ENCODE measurements at places on chromosomes 2 and 18. TPM values are rescaled to one million over a fixed set of nuclear protein-coding genes. Genes with fewer than 3 reads are reported as not detected.

Gene FSHR
- total RNA-seq, result not detected

Gene CGREF1
- total RNA-seq, result 0.72 TPM

Gene RGPD3
- total RNA-seq, result not detected

Gene FAM124B
- 7.6 TPM for total RNA-seq

Gene GAREM1
- total RNA-seq, result 0.33 TPM

Gene SOWAHC
- 0.04 TPM for total RNA-seq

Gene TMEFF2
- not detected for total RNA-seq

Gene FTCDNL1
- total RNA-seq, result 1.0 TPM

Gene TMEM198
- total RNA-seq, result 2.4 TPM

GRCh38 chr2:207227062-207227748 is 61.5 kb upstream of the KLF7 start:
- no peak overlapping the region for H3K4me3 ChIP-seq
- H3K36me3 ChIP-seq, result no peaks in the 10 kb centered on the region
- H3K4me1 ChIP-seq, result peaks cover 6% of the 10 kb centered on the region
- DNase-seq, result no peak

DNA sequence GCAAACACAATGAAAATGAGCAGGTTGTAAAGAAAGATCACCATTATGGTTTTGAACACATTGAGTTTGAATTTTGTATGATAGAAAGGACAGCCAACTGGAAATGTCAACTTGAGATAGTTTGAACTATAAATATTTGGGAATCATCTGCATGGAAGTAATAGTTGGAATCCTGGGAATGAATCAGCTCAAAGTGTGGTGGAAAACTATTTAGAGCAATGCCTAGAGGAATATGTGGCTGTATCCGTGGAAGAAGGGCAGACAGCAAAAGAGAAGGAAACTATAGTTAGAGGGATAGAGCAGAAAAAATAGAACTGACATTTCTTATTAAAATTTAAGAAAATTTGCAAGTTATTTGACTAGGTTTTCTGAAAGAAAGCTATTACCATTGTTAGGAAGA is 112.5 kb upstream of the OTX1 start:
- no peak for DNase-seq
- no peaks in the 10 kb centered on the region for H3K27me3 ChIP-seq
- no peaks in the 10 kb centered on the region for H3K36me3 ChIP-seq
- no peak overlapping the region for H3K27ac ChIP-seq

- H3K27me3 ChIP-seq, result no peaks in the 10 kb centered on the region
- H3K4me3 ChIP-seq, result no peak overlapping the region
- no peaks in the 10 kb centered on the region for H3K36me3 ChIP-seq
These were observed 79.8 kb downstream of the DTNA start for GRCh38 chr18:34789768-34790344.

GRCh38 chr2:70778676-70779075 is 10.7 kb upstream of the ADD2 start:
- no peaks in the 10 kb centered on the region for H3K4me1 ChIP-seq
- H3K4me3 ChIP-seq, result no peak overlapping the region
- H3K27me3 ChIP-seq, result no peaks in the 10 kb centered on the region

- peaks cover 8% of the 10 kb centered on the region for H3K4me1 ChIP-seq
- no peak overlapping the region for H3K27ac ChIP-seq
- no peaks in the 10 kb centered on the region for H3K36me3 ChIP-seq
- H3K27me3 ChIP-seq, result no peaks in the 10 kb centered on the region
- no peak overlapping the region for H3K4me3 ChIP-seq
- DNase-seq, result peak; percentile 74
These were observed 32.8 kb downstream of the GRHL1 start for GRCh38 chr2:9984217-9984739.

DNA sequence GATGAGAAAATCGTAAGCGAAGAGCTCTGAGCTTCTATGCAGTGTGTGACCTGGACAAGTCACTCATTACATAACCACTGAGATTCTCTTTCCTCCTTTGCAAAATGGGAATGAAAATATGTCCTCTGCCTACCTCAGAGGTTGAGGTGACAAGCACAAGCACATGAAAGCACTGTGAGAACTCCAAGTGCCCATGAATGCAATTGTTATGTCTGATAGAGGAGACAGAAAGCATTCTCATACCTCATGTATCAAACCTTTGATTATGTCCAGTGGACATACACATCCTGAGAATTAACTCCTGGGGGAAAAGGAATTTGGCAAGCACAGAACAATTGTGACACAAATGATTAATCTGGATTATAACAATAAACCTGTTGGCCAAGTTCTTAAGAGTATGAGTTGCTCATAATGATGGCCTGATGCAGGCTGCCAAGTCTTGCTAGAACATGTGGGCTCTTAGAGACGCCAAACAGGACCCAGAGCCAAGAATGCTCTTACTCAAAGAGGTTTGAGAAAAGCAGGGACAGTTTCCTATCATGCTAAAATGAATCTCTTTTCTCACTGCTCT is 8.5 kb upstream of the RMDN2 start:
- DNase-seq, result no peak
- H3K27ac ChIP-seq, result no peak overlapping the region
- no peaks in the 10 kb centered on the region for H3K36me3 ChIP-seq
- no peak overlapping the region for H3K4me3 ChIP-seq

DNA sequence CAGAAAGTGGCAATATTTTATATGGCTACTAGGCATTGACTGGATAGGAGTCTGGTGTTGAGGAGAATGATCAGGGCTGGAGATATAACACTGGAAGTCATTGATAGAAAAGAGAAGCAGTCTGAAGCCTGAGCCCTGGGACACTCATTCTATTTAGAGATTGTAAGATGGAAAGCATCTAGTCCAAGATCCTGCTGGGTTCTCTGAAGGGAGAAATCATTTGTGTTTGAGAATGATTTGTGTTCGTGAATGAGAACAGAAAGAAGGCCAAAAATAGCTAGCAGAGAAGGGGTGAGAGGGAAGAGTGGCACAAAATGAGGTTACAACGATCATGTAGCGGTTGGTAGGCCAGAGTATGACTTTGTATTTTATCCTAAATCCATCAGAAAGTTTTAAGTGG is 7.6 kb upstream of the ALS2 start:
- no peak for DNase-seq
- no peak overlapping the region for H3K27ac ChIP-seq
- H3K4me1 ChIP-seq, result peaks cover 13% of the 10 kb centered on the region

- no peak for DNase-seq
- H3K27me3 ChIP-seq, result no peaks in the 10 kb centered on the region
- H3K4me1 ChIP-seq, result no peaks in the 10 kb centered on the region
- no peak overlapping the region for H3K27ac ChIP-seq
- H3K4me3 ChIP-seq, result no peak overlapping the region
- peaks cover 16% of the 10 kb centered on the region for H3K36me3 ChIP-seq
These were observed 116.6 kb downstream of the ICA1L start for GRCh38 chr2:202754936-202755335.

GRCh38 chr18:25962919-25963318 is 127.5 kb downstream of the SS18 start:
- H3K4me1 ChIP-seq, result no peaks in the 10 kb centered on the region
- H3K27ac ChIP-seq, result no peak overlapping the region
- DNase-seq, result no peak
- no peaks in the 10 kb centered on the region for H3K36me3 ChIP-seq

- H3K27me3 ChIP-seq, result peaks cover 85% of the 10 kb centered on the region
- H3K36me3 ChIP-seq, result no peaks in the 10 kb centered on the region
These were observed 41.1 kb downstream of the MYO7B start for GRCh38 chr2:127576433-127577207.

- no peaks in the 10 kb centered on the region for H3K36me3 ChIP-seq
- peak overlapping the region; percentile 51 for H3K4me3 ChIP-seq
- H3K27ac ChIP-seq, result no peak overlapping the region
- no peak for DNase-seq
- H3K27me3 ChIP-seq, result no peaks in the 10 kb centered on the region
- peaks cover 6% of the 10 kb centered on the region for H3K4me1 ChIP-seq
These were observed 906 bp downstream of the IKZF2 start for GRCh38 chr2:213150315-213151097.

- no peak overlapping the region for H3K4me3 ChIP-seq
- H3K36me3 ChIP-seq, result peaks cover 60% of the 10 kb centered on the region
- no peaks in the 10 kb centered on the region for H3K27me3 ChIP-seq
- peak overlapping the region; percentile 3 for H3K27ac ChIP-seq
- DNase-seq, result no peak
These were observed 34.8 kb downstream of the HAT1 start for GRCh38 chr2:171957061-171957460.

DNA sequence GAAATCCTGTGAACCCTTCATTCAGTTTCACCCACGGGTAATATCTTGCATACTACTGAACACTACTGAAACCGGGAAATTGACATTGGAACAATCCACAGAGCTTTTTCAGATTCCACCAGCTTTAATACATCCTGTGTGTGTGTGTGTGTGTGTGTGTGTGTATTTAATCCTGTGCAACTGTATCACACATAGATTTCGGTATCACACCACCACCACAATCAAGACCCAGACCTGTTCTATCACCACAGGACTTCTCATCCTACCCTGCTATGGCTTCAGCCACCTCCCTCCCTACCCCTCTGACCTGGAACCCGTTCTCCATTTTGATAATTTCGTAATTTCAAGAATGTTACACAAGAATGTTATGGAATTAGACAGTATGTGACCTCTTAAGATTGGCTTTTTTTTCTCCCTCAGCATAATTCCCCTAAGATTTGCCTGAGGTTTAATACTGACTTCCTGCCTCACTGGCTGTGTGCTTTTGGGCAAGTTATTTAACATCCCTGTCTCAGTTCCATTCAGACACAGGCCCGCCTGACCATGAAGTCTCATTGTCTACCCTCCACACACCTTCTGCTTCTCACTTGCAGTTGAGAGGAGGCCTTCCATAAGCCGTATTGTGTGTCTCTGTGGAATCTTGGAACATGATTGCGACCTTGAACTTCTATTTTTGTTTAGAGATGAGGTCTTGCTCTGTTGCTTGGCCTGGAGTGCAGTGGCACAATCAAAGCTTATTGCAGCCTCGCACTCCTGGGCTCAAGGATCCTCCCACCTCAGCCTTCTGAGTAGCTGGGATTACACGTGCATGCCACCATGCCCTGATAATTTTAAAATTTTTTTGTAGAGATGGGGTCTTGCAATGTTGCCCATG is 14.4 kb upstream of the TMEM131 start:
- no peak overlapping the region for H3K4me3 ChIP-seq
- H3K27ac ChIP-seq, result no peak overlapping the region
- no peaks in the 10 kb centered on the region for H3K4me1 ChIP-seq
- no peaks in the 10 kb centered on the region for H3K36me3 ChIP-seq
- peaks cover 11% of the 10 kb centered on the region for H3K27me3 ChIP-seq
- DNase-seq, result no peak

GRCh38 chr2:8659735-8660492 is 21.9 kb upstream of the ID2 start:
- H3K27ac ChIP-seq, result no peak overlapping the region
- H3K27me3 ChIP-seq, result no peaks in the 10 kb centered on the region
- H3K4me3 ChIP-seq, result no peak overlapping the region

All from K562 (cell line).